ENCODE measurements at places on chromosomes 7 and 10. TPM values are rescaled to one million over a fixed set of nuclear protein-coding genes. Genes with fewer than 3 reads are reported as not detected.

DNA sequence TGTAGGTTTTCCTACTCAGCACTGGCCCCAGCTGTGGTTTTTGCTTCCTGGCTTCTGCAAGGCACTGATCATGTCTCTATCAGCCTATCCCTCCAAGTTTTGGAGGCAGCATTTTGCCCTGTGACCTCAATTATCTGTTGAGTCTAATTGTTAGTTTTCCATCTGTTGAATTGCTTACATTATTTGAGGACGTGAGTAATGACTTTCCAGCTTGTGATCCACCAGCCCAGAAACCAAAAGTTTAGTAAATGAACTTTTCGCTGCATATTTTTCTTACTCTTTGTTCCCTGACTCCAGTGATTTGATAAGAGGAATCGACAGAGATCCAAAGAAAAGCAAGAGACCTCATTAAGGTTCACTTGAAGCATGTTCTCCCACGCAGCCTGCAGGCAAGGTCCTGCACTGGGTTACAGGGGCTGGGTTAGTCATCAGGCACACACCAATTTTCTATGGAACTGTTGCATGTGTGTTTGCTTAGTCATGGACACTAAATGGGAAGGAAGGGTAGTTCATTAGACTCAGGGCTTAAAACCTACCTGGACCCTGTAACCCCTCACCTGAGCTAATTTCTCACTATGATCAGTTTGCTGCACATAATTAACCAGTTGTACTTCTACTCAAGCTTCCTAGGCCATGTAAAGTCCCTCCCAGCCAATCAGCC lies 57.2 kb downstream of the AKR1E2 start:
- H3K36me3 ChIP-seq = peaks cover 6% of the 10 kb centered on the region
- H3K4me3 ChIP-seq = no peak overlapping the region
- H3K27me3 ChIP-seq = no peaks in the 10 kb centered on the region

DNA sequence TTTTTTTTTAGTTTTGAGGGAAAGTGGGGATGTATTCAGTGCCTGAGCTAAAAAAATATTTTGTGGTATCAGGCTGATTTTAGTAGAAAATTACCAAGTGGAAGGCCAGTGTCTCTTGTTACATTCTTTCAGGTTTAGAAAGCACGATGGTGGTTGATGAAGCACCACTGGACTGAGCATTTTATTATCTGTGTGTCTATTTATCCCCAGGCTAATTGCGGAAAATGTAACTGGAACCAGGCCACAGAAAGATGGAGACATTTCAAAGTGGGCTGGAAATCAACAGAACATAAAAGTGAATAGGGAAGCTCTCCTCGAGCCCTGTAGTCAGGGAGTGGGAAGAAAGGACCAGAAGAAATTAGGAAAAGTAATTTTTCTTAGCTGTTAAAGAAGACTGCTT lies 261.0 kb downstream of the STK31 start:
- DNase-seq = no peak
- H3K27me3 ChIP-seq = peaks cover 2% of the 10 kb centered on the region
- no peak overlapping the region for H3K4me3 ChIP-seq
- H3K27ac ChIP-seq = no peak overlapping the region
- peaks cover 3% of the 10 kb centered on the region for H3K4me1 ChIP-seq
- H3K36me3 ChIP-seq = no peaks in the 10 kb centered on the region

- peak; percentile 12 for DNase-seq
- H3K36me3 ChIP-seq = no peaks in the 10 kb centered on the region
- no peak overlapping the region for H3K4me3 ChIP-seq
- no peaks in the 10 kb centered on the region for H3K4me1 ChIP-seq
- no peaks in the 10 kb centered on the region for H3K27me3 ChIP-seq
Observed at GRCh38 chr7:132059141-132059540, 502.7 kb upstream of the PODXL start.

DNA sequence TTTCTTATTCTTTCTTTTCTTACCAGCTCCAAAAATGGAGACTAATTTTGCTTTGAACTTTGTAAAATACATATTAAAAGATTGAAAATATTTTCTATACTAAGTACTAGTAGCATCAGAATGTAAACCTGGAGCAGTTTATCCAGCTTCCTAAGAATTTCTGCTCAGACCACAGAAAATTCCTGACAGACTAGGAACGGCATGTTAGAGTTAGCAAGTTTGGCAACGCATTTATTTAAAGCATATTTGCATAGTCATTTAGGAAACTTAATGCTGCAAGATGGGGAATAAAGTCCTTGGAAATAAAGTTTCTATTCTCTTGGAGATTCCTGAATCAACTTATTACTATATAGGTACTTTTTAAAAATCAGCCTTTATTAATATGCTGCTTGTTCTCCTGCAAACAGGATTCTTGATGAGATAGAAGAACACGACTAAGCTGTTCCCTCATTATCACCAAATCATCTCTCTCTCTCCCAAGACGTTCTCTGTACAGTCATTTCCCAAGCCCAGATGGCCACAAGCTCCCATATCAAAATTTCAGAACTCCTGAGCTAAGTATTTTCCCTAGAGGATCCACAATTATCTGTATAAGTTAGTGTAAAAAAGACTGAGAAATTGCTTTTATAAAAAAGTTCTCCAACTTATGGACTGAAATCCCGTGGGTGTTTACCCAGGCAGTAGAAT lies 305.8 kb upstream of the NEBL start:
- peaks cover 2% of the 10 kb centered on the region for H3K36me3 ChIP-seq
- no peak overlapping the region for H3K4me3 ChIP-seq
- no peak for DNase-seq
- H3K27me3 ChIP-seq = peaks cover 24% of the 10 kb centered on the region

Gene DNAH11
- 0.02 TPM for total RNA-seq

GRCh38 chr7:46534664-46535588 lies 613.9 kb upstream of the IGFBP3 start:
- H3K27me3 ChIP-seq = no peaks in the 10 kb centered on the region
- no peak for DNase-seq

GRCh38 chr10:50850578-50851230 lies 34.7 kb downstream of the A1CF start:
- H3K4me3 ChIP-seq = no peak overlapping the region
- no peak overlapping the region for H3K27ac ChIP-seq
- no peaks in the 10 kb centered on the region for H3K36me3 ChIP-seq
- peaks cover 4% of the 10 kb centered on the region for H3K27me3 ChIP-seq
- no peak for DNase-seq

DNA sequence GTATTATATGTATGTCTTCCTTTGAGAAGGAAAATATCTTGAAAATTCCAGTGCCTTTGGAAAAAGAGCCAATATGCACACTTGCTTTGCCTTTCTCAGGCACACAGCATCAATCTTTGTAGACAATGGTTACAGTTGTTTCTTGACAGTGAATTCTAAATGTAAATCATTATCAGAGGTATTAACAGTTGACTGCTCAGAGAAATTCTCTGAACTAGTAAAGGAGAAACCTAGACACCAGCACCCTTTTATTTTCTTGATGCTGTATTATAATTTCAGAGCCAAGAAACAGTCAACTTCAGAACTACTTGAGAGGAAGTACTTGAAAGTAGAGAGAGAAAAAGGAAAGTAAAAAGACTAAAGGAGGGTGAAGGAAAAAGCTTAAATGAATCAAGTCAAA lies 185.8 kb upstream of the SMIM30 start:
- H3K36me3 ChIP-seq = no peaks in the 10 kb centered on the region
- DNase-seq = no peak
- no peak overlapping the region for H3K4me3 ChIP-seq
- no peaks in the 10 kb centered on the region for H3K4me1 ChIP-seq
- H3K27me3 ChIP-seq = no peaks in the 10 kb centered on the region
- H3K27ac ChIP-seq = no peak overlapping the region

GRCh38 chr7:22443370-22444180 lies 56.4 kb downstream of the STEAP1B start:
- no peaks in the 10 kb centered on the region for H3K36me3 ChIP-seq
- peaks cover 18% of the 10 kb centered on the region for H3K4me1 ChIP-seq
- H3K27ac ChIP-seq = no peak overlapping the region
- H3K27me3 ChIP-seq = peaks cover 3% of the 10 kb centered on the region
- DNase-seq = no peak
- no peak overlapping the region for H3K4me3 ChIP-seq

DNA sequence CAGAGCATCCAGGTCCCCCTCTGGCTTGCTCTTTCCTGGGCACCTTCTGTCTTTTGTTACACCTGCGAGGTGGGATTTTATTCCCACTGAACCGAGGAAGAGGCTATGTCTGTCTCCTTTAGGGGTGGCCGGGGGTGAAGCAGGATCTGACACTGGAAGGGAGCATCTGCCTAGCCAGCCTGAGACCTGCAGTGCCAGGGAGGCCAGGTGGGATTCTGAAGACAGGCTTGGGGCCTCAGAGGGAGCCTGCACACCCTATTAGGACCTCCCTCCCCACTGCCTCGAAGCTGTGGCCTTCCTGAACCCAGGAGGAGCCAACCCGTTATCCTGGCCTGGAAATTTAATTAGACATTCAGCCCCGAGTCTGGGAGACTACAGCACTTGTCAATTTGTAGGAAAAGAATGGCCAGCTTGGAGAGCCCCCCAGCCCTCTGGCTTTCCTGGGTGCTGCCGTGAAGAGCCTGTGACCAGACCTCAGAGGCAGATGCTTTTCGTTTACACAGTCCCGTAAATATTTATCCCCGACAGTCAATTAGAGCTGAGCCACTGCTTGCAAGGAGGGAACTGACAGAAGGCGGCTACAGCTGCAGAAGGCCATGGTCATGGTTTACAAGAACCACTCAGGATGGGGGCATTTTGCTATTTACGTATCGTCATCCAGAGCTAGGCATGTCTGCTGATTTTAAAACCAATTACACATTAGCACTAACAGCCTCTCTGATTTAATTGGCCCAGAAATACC lies 19.7 kb downstream of the CHAT start:
- no peaks in the 10 kb centered on the region for H3K36me3 ChIP-seq
- no peaks in the 10 kb centered on the region for H3K4me1 ChIP-seq
- H3K27ac ChIP-seq = no peak overlapping the region
- no peak overlapping the region for H3K4me3 ChIP-seq
- no peak for DNase-seq

GRCh38 chr7:103706805-103707204 lies 260.8 kb upstream of the SLC26A5 start:
- no peaks in the 10 kb centered on the region for H3K36me3 ChIP-seq
- H3K4me1 ChIP-seq = no peaks in the 10 kb centered on the region
- no peak overlapping the region for H3K4me3 ChIP-seq

Gene PTPN20
- total RNA-seq = 1.3 TPM

GRCh38 chr10:23194966-23195845 lies 3.1 kb downstream of the PTF1A start:
- peaks cover 72% of the 10 kb centered on the region for H3K27me3 ChIP-seq
- DNase-seq = no peak
- H3K27ac ChIP-seq = no peak overlapping the region

DNA sequence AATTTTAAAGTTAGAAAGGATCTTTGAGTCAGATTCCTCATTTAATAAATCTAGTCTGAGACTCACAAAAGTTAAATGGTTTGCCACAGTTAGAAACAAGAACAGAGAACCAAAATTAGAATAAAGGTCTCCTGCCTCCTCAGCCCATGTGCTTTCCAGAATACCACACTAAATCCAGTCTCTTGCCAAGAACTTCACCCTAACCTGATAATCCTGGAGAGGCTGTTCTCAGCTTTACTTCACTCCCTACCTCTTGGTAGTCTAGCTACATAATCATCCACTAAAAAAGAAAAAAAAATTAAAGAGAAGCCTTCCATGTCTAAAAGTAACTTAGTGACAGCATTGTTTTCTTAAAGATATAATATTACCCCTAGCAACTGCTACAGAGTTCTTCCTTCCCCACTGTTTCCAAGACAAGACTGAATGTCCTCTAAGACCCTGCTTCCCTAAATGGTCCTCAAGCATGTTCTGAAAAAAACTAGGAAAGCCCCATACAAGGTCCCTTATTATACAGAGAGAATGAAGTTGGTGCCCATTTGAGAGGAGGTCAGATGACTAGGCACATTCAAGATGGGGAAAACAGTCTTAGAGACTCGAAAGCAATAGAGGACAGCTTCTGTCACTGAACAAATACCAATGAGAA lies 56.8 kb downstream of the ZNF438 start:
- no peaks in the 10 kb centered on the region for H3K4me1 ChIP-seq
- peaks cover 4% of the 10 kb centered on the region for H3K36me3 ChIP-seq
- no peak overlapping the region for H3K27ac ChIP-seq
- DNase-seq = no peak

Gene GPR15LG
- total RNA-seq = not detected

GRCh38 chr7:101740981-101741725 lies 76.3 kb upstream of the CUX1 start:
- peak; percentile 14 for DNase-seq
- peak overlapping the region; percentile 18 for H3K27ac ChIP-seq
- peaks cover 13% of the 10 kb centered on the region for H3K4me1 ChIP-seq

Gene RBP4
- not detected for total RNA-seq

DNA sequence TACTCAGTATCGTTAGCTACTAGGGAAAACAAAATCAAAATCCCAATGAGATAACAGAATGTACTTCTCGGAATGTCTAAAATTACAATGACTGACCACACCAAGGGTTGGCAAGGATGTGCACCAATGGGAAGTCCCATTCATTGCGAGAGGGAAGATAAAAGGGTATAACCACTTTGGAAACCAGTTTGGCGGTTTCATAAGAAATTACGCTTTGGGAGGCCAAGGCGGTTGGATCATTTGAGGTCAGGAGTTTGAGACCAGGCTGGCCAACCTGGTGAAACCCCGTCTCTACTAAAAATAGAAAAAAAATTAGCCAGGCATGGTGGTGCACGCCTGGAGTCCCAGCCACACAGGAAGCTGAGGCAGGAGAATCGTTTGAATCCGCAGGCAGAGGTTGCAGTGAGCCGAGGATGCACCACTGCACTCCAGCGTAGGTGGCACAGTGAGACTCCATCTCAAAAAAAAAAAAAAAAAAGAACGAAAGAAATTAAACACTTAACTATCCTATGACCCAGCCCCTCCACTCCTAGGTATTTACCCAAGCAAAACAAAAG lies 7.6 kb downstream of the HACD1 start:
- no peaks in the 10 kb centered on the region for H3K36me3 ChIP-seq
- H3K27me3 ChIP-seq = no peaks in the 10 kb centered on the region
- no peak overlapping the region for H3K4me3 ChIP-seq
- DNase-seq = no peak
- H3K27ac ChIP-seq = no peak overlapping the region
